Left cardiac atrium (tissue), 4 donors: ENCODE measurements at places on chromosomes 2 and 18. TPM values are rescaled to one million over a fixed set of nuclear protein-coding genes. Genes with fewer than 3 reads are reported as not detected.
A peak's percentile ranks its signal among the peaks of the same experiment; 100 is the strongest.

DNA sequence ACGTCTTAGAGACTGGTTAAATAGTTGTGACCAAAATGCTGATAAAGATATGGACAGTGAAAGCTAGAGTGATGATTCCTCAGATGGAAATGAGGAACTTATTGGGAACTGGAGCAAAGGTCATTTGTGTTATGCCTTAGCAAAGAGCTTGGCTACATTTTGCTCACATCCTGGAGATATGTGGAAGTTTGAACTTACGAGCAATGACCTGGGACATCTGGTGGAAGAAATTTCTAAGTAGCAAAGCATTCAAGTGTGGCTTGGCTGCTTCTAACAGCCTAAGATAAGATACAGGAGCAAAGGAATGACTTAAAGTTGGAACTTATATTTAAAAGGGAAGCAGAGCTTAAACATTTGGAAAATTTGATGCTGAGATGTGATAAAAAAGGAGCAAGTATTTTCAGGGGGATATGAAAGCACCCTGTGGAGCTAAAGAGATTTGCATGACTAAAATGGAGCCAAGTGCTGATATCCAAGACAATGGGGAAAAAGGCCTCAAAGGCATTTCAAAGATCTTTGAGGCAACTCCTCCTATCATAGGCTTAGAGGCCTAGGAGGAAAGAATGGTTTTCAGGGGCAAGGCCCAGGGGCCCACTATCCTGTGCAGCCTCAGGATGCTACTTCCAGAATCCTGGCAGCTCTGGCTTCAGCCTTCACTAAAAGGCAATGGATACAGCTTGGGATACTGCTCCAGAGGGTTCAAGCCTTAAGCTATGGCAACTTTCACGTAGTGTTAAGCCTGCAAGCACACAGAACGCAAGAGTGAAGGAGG, 124.1 kb upstream of the KLHL14 start:
- DNase-seq = no peak

DNA sequence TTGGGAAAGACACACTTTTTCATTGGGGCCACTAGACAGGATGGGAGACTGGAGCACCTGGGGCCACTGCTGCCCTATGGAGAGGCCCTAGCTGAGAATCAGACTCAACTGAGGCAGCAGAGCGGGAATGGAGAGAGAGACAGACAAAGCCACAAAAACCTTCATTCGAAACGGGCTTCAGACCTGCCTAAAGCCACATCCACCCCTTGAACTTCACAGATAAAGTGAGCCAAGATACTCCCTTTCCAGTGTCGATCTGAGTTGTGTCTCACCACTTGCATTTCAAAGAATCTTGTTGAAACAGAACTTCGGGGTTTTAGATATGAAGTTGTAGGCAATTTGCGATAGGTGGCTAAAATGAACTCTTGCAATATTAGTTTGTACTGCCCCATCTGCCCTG, 11.3 kb upstream of the LDLRAD4 start:
- DNase-seq = no peak

- no peak for DNase-seq
Observed at GRCh38 chr2:197359859-197360258, 49.3 kb upstream of the ANKRD44 start.

DNA sequence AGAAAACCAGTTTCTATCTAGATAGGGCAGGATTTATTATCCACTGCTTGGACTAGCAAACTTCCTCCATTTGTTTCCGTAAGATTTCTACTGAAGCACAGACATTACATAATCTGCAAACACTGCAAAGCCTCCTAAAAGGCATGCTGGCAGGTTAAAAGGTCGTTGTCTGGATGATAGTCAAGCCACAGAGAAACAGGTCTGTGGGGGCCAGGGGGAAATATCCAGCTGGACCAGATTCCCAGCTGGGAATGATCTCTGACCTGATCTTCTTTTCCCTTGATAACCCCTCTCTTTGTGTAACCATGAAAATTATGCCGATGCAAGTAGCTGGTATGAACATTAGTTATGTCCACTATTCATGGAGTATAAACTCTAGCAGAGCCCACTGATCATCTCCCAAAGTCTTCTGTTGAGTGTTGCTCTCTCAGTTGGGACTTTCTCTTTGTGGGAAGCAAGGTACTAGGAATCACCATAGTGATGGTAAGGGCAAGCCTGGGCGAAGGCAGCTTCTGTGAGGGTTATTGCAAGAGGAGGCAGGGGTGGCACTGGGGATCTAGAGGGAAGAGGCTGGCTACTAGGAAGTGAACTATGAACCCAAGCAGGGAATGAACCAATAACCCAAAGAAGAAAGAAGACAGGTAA, 61.3 kb downstream of the GDF7 start:
- peak; percentile 25 for DNase-seq

- DNase-seq = no peak
Observed at GRCh38 chr2:233030-233429, 30.8 kb downstream of the SH3YL1 start.

- peak; percentile 70 for DNase-seq
Observed at GRCh38 chr2:1769703-1770422, 25.5 kb upstream of the PXDN start.

DNA sequence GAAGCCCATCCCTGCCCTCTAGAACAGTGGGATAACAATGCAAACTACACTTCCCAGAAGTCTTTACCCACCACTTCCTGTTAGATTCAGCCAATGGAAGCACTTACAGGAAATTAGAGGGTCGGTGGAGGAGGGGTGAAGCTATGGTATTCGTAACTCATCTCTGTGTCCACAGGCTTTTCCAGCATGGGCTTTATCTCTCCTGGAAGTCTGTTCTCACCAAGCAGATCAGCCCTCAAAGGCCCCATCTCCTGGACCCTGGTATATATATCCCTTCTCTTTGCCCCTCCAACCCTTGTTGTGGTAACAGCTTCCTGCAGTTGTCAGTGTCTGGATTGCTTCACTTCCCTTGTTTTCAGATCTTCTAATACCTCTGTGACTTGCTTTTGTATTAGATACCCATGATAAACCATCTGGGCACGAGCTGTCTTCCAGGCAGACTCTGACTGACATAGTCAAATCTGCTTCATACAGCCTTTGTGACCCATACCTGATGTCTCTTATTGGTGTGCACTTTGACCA, 475.0 kb upstream of the POU3F3 start:
- peak; percentile 27 for DNase-seq

GRCh38 chr2:187482796-187483195, 34.7 kb upstream of the CALCRL start:
- DNase-seq = no peak

GRCh38 chr18:57728941-57729511, 74.1 kb downstream of the ATP8B1 start:
- DNase-seq = no peak

- peak; percentile 52 for DNase-seq
Observed at GRCh38 chr18:12038082-12038638, 55.5 kb upstream of the ANKRD62 start.

DNA sequence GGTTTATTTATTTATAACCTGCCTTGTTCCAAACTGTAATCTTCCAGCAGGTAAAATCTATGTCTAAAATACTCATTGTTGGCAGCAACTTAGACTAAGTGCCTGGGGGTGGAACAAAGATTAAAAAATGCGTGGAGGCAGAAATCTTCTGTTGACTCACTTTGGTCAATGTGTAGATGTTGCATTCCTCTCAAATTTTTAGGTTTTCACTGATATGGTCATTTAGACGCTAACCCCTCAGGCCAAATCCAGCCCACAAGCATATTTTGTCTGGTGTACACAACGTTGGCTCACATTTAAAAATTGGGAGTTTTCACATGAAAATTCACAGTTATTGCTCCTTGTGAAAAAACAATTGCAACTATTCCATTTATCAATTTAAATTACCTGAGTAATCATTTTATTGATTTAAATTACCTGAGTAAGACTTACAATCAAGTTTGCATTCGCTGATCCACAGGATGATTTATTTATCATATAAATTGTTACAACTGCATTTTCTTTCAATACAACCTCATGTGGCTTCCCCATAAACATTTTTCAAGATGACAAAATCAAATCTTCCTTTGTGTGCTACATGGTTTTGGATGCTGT, 564.2 kb downstream of the TSN start:
- DNase-seq = no peak

DNA sequence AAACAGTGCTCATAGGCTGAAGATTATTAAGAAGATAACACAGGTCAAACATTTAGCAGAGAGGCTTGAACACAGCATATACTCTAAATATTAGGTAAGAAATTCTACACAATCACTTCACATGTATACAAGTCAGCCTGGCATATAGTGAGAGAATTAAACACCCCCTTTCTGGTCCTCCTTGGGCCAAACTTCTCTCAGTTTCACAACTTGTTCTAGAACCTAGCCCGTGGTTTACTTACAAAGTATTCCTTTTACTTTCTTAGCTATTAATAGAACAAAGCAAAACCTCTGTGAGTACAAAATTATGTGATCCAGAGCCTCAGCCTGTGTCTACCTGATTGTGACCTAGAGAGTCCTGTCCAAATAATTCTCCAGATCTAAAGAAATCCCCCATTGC, 562.8 kb downstream of the TNS1 start:
- no peak for DNase-seq

FAP gene
- total RNA-seq = 1.4 TPM

OSBPL6 gene
- total RNA-seq = 12.2 TPM

GRHL1 gene
- total RNA-seq = 5.7 TPM

CAMKMT gene
- total RNA-seq = 6.6 TPM

EIF2AK3 gene
- 7.9 TPM for total RNA-seq

EPC2 gene
- total RNA-seq = 22.3 TPM

ANKRD53 gene
- total RNA-seq = 1.8 TPM
